Brain (organoid and tissue), 16 donors: ENCODE measurements at places on chromosomes 16 and 17.

GRCh38 chr16:54504372-54504771 lies 217.8 kb upstream of the IRX3 start:
- peak; percentile 15 for DNase-seq

DNA sequence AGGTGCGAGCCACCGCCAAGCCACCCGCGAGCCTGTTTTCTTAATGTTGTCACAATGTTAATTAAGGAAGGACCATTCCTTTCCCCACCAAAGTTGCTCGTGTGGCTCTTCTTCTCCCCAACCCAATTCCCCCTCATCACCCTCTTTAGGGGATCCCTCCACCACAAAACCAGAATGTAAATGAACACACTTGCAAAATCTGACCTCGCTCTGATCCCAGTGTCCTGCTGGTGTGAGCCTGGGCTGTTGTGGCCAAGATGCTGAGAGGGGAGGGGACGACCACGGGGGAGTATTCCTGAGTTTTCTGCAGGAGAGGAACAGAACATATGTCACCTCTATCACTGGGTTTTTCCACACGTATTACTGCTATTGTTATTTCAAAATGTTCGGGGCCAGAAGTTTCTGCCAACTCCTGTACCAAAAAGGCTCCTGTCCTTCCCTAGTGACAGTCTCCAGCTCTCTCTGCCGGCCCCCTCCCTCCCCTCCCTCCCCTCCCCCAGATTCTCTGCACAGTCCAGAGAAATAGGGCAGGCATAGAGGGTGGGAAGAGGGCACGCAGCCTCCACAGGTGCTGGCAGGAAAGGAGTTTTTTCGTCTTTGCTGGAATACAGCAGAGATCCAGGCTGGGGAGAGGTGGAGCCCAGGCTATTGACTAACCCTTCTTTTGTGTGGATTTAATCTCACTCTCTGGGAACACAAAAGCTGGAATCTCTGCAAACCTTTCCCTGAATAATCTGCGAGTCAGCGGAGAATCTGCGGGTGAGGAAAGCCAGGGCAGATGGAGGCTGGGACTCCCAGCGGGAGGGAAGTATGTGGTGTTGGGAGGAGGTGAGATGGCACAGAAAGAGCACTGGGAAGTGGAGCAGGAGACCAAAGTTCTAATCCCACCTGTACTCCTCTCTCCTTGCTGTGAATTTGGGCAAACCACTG lies 4.5 kb upstream of the CA4 start:
- DNase-seq = no peak

DNA sequence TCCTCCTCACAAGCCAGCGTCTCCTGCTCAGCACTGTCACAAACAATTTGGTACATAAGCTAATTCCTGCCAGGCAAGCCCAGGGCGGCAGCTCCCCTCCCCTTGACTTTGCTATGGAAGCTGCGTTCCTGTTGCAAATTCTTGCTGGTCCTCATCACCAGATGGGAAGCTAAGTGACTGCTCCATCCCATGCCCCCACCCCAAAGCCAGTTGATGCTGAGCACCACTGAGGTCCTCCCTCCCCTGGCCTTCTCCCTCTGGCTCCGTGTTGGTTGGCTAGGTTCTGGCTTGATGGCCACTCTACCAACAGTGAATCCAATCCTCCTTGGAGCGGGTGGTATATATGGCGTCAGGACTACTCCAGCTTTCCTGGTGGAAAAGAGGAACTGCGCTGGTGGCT lies 34.4 kb downstream of the PIPOX start:
- no peak for DNase-seq

DNA sequence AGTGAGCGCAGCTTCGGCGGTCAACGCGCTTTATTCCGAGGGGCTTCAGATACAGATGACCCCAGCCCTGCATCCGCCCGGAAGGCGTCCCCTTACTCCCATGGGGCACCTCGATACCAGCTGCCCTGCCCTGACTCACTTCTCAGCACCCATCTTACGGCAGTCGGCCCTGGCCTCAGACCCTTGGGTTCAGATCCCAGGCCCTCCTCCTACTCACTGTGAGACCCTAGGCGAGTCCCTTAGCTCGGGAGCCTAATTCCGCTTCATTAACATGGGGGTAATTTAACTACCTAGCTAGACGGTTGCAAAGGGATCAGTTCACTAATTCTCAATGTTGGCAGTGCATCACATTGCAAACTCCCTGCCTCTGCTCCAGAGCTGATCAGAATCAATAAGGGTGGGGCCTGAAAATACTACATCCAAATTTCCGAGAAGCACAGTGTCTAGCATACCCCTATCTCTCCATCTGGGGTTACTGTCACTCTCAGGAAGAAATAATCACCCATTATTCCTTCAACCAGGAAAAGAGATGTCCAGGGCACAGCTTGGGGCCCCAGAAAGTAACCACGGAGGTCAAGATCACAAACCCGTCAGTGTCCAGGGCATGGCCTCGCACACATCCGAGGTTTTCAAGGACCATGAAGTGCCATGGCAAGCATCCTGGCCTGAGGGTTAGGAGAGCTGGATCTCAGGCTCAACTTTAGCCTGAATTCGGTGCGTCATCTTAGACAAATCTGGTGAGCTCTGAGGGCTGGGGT lies 415 bp upstream of the FLOT2 start:
- DNase-seq = no peak

DNA sequence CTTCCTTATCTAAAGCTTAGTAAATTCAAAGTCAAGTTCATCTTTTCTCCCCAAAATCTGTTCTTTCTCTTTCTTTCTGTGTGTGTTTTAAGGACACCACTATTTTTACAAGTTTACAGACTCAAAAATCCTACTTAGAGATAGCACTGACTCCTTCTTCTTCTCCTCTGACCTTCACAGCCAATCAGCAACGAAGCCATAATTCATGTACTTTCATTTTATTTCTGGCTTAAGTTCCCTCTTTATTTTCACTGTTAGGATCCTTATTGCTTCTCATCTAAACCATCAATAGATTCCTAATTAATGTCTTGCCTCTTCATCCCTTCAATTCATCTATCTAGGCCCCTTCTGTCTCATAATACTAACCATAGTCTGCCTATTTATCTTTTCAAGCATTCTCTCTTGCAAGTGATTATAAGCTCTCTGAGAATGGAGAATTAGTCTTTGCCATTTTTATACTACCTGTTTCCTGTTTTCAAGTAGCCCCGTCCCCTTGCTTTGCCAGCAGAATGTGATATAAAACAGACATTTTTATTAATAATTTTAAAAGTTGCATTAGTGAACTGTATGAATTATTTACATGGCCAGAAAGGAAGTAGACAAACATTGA lies 27.0 kb downstream of the CDC27 start:
- no peak for DNase-seq

DNA sequence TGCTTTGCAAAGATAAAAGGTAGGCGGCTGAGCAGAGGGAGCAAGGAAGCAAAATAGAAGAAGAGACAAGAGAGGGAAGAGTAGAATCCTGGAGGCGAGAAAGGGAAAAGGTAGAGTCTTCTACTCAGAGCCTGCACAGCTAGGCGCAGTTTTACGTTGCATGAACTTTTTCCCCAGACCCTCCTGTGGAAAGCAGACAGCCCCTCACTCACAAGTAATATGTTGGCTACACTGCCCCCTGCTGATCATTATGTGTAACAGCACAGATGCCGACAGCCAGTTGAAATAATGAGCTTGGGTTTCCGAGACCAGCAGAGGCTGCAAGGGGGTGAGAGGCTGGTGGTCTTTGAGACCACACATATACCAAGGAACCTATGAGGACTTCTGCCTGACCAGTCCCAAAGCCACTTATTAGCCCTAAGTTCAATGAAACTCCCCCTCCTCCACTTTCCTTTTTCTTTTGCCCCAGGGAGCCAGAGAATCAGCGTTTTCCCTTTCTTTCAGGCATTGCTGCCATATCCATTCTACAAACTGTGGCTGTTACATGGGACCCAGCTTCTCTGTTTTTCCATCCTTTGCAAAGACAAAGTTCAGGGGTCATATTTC lies 22.5 kb upstream of the CMTR2 start:
- peak; percentile 72 for DNase-seq

DNA sequence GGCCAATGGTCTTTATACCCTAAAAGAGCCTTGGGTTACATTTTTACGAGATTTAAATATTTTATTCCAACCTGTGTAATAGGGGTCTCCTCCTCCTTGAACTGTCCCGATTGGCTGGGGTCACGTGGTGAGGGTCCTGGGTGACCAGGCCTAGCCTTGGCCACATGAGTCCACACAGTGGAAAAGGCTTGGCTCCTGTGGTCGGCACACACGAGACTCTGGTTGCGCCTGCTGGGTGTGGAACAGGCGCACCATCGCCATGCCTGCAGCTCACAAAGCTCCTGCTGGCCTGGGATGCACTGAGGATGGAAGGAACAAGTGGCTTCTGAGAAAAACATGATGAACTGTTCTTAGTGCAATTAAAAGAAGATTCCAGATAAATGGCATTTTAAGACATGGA lies 103.9 kb upstream of the ZNF750 start:
- no peak for DNase-seq

GRCh38 chr16:729768-730665 lies 3.1 kb downstream of the HAGHL start:
- no peak for DNase-seq

GRCh38 chr17:47698749-47699535 lies 5.0 kb downstream of the TBKBP1 start:
- no peak for DNase-seq

GRCh38 chr17:17028059-17028877 lies 14.0 kb upstream of the MPRIP start:
- no peak for DNase-seq

DNA sequence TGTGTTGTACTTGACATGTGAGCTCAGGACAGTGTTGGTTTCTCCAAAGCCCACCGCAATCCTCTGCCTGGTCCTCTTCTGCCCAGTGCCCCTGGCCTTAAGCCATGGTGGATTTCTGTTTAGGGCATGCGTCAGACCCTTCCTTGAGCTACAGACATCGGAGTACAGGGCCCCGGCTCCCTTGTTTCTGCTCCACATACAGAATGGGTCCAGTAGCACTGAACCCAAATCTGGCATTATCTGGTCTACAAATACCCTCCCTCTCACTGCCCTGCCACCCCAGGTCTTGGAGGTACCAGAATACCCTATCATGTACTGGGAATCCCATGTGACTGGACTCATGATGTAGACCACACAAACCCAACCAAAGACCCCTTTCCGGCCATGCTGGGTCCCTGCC lies 27.4 kb upstream of the ZNHIT3 start:
- DNase-seq = no peak

- DNase-seq = no peak
These were observed 6.9 kb downstream of the C17orf75 start for GRCh38 chr17:32335046-32335445.
